Esophagus mucosa (tissue), 1 donor: ENCODE measurements at places on chromosomes 2 and 18.

DNA sequence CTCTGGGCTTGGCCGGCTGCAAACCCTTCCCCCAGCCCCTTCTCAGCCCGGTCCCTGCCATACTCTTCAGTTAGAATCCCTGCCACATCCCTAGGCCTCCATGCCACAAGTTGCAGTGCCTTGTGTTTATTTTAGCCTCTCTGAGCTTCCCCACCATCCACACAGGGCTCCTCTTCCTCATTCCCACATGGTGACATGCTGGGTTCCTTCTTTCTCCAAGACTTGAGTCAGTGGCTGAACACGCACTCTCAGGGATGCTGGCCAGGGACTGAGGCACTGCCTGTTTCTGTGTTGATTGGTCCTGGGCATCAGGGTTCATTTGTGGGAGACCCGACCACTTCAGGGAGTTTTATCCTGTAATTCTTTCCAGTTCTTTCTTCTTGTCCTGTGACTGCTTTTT lies 56.3 kb downstream of the KCNS3 start:
- ATAC-seq = no peak

- ATAC-seq = no peak
Observed at GRCh38 chr18:65721619-65722018, 29.2 kb upstream of the CDH7 start.

- no peak for ATAC-seq
Observed at GRCh38 chr2:143907801-143908200, 612.1 kb downstream of the ZEB2 start.

DNA sequence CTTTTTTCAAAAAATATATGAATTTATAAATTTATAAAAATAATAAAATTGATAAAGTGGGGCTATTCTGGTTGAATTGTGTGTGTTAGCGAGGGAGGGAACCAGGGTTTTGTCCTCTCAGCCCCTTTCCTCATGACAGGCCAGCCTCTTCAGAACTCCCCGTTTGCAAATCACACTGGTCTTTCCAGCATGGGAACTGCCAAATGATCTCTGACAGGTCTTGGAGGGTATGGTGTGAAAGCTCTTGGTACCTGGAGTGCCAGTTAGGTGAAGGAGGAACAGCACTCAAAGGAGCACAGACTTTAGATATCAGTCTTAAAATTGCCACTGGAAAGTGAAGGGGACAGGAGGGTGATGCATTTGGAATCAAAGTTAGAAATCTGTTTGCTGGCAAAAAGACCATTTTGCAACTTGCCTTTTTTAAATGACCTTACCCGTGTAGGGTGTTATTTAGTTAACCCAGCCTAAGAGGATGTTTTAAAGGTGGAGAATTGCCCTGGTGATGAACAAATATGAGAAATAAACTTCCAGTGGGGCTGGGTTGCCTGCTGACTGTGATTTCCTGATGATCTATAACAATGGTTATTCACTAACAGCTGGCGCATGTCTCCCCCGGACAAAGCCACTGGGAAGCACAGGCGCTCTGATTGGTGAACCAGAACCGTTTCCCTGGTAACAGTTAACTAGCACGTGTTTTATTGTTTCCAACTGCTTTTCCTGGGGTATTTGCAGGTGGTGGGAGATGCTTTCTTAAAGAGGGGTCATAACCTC lies 85.3 kb upstream of the EFEMP1 start:
- ATAC-seq = no peak
